Activated CD8-positive, alpha-beta memory T cell treated with anti-CD3 and anti-CD28 coated beads for 4 hours (primary cell): ENCODE measurements at places on chromosomes 4 and X.

GRCh38 chr4:122604146-122604545 lies 16.7 kb downstream of the IL21 start:
- no peak for DNase-seq

- no peak for DNase-seq
These were observed 77.2 kb upstream of the NEIL3 start for GRCh38 chr4:177232473-177232872.

- no peak for DNase-seq
These were observed 202.8 kb downstream of the SHROOM3 start for GRCh38 chr4:76637712-76638361.

- no peak for DNase-seq
These were observed 1865.3 kb upstream of the AGA start for GRCh38 chr4:179307297-179308136.

GRCh38 chrX:139297638-139298037 lies 232.9 kb upstream of the F9 start:
- DNase-seq = no peak

GRCh38 chr4:85828027-85828890 lies 353.3 kb downstream of the ARHGAP24 start:
- DNase-seq = no peak

GRCh38 chrX:19912-20571 lies 261.1 kb upstream of the PLCXD1 start:
- DNase-seq = no peak

- DNase-seq = no peak
These were observed 35.3 kb downstream of the FAT1 start for GRCh38 chr4:186688150-186688943.

DNA sequence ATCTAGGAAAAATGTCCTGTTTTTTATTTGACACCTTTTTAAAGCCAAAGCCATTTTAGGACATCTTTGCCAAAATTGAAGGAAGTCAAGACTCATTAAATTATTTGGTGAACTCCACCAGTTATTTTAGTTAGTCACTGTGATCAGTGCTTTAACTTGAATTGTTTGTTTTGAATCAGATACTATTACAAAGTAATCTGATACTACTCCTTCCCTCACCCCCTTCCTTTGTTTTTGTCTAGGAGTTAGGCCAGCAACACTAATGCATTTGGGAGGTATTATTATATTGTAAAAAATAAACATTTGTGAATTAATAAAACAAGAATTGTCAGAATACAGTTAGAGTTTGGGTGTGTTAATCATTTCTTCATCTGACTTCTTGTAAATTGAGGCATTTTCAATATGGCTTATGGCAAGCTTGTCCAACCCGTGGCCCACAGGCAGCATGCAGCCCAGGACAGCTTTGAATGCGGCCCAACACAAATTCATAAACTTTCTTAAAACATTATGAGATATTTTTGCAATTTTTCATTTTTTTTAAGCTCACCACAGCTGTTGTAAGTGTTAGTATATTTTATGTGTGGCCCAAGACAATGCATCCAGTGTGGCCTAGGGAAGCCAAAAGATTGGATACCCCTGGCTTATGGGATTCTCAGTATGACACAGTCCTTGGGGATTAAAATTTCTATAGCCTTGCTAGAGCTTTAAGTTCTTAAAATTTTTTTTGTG lies 182.2 kb downstream of the BMPR1B start:
- no peak for DNase-seq

- DNase-seq = no peak
These were observed 3.9 kb downstream of the HMX1 start for GRCh38 chr4:8867624-8868320.

- DNase-seq = no peak
These were observed 1.4 kb upstream of the PTPN13 start for GRCh38 chr4:86592553-86593249.

DNA sequence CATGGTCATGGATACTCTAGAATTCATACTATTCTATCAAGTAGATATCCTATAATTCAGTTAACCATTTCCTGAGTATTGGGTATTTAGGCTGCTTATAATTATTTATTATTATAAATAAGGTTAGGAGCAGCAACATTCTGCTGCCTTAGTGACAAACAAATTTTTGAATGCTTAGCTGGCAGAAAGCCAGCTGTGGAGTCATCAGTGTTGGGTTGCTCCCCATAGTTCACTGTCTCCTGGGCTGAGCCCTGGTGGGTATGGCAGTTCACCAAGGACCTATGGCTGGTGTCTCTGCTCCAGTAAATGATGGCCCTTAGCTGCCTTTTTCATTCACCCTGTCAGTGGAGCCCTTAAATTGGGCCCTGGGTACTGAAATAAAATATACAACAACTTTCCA lies 61.8 kb downstream of the SMARCA5 start:
- no peak for DNase-seq

- DNase-seq = no peak
These were observed 139.4 kb upstream of the SCML1 start for GRCh38 chrX:17597836-17598439.

GRCh38 chr4:185282968-185283367 lies 73.6 kb downstream of the SNX25 start:
- DNase-seq = no peak

DNA sequence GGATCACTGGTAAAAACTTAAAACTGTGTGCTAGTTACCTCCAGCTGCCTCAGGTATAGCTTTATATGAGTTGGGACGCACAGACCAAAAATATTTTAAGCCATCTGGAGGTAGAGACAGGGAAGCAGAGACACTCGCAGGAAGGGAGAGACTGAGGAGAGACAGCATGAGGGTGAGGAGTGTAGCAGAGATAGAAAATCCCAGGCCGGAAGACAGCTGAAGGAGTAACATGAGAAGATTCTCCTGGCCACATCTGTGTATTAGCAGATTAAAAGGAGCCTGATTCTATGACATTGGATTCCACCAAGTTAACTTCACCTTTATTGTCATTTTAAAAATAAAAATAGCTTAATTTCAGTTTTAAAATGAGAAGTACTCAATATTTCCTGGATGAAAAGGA lies 84.3 kb downstream of the PDLIM5 start:
- DNase-seq = no peak
